Astrocyte (in vitro differentiated cells and primary cell): ENCODE measurements at places on chromosomes 5 and 9. TPM values are rescaled to one million over a fixed set of nuclear protein-coding genes. Genes with fewer than 3 reads are reported as not detected.

- peak; percentile 94 for DNase-seq
Measured at GRCh38 chr9:14366076-14366475, 52.1 kb upstream of the NFIB start.

DNA sequence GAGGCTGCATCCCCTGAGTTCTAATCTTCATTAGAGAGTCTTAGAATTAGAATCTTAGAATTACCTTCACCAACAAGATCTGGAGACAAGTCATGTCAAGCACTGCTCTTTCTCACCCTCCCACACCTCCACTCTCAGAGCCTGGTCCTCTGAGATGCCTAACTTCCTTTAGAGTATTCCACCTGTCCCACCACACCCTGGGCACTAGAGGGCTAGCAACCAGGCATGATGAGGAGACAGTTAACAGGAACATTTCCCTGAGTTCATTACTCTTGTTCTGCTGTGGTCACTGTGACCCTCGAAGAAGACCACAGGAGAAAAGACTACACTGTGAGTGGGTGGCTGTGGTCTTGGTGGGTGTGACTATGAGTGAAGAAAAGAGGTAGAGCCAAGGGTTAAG, 25.2 kb upstream of the MAP1B start:
- no peak for DNase-seq

- no peak for DNase-seq
Measured at GRCh38 chr5:109708813-109709212, 19.1 kb downstream of the MAN2A1 start.

- no peak for DNase-seq
Measured at GRCh38 chr5:122429545-122430318, 117.7 kb downstream of the SNCAIP start.

DNA sequence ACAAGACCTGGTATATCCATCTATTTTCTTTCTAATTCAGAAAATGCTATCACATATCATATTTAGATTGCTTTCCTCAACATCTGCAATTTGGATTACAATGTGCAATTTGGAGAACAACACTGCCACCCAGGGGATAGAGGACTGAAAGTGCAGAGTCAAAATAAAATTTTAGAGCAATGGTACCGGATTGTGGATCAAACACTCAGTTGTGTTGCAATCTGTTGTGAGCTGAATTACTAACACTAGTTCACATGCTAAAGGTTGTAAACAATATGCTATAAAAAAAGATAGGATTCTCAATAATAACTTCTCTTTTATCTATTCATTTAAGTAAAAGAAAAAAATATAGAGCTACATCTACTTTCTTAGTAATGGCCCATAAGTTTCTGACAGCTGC, 11.9 kb upstream of the SRFBP1 start:
- peak; percentile 12 for DNase-seq

GRCh38 chr5:119478781-119479180, 26.5 kb downstream of the HSD17B4 start:
- DNase-seq: no peak

- DNase-seq: peak; percentile 91
Measured at GRCh38 chr9:69171049-69171448, 3.0 kb upstream of the TJP2 start.

GRCh38 chr9:122297512-122297911, 32.8 kb downstream of the MRRF start:
- DNase-seq: no peak

GRCh38 chr5:2776337-2777302, 25.1 kb upstream of the IRX2 start:
- DNase-seq: no peak

GRCh38 chr5:99621772-99622681, 693.2 kb upstream of the CHD1 start:
- no peak for DNase-seq

DNA sequence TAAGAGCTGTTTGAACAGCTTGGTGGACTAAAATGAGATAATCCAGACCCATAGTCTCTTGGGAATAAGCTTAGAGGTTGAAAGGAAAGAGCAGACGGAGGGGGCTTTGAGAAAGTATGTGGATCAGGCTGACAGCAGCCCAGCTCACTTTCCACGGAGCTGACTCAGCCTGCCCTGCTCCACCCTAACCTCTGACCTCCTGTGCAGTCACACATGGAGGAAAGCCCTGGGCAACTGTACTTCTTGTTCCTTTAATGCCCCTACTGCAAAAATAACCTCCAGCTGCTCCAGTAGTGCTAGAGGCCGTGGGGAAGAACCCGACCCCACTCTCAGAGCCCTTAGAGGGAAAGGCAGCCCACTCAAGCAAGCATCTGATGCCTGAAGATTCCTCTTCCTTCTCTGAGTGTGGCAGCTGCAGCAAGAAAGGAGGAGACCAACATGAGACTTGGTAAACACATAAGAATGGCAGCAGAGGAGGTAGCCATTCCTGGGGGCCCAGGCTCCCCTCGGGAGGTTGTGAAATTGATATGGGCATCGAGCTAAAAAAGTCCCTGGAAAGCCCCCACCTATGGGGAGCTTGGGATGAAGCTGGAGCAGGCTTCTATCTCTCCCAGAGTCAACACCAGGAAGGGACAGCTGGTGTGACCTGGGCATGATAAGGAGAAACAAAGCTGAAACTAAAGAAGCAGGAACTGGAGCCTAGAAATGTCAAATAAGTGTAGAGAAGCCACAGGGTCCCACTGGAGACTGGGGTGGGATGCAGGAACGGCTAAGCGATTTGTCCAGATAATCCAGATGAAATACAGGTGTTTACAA, 204.3 kb downstream of the PIK3R1 start:
- no peak for DNase-seq

GRCh38 chr9:128206916-128207910, 4.0 kb downstream of the DNM1 start:
- no peak for DNase-seq

DNA sequence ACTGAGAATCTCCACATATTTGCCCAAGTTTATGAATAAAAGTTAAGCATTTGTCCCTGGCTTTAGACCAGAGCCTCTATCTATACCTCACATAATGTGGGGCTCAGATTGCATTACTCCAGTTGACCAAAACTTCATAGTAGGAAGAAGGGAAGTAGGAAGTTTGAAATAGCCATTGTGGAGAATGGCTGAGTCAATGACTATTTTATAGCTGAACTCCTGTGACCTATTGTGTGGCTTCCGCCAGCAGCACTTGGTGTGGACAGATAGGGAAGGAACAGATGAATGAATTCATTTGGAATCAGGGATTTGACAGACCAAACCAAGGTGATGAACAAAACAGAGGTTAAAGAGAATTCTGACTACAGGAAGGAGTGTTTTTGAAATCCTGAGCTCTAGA, 92.9 kb upstream of the LPAR1 start:
- DNase-seq: no peak

DNA sequence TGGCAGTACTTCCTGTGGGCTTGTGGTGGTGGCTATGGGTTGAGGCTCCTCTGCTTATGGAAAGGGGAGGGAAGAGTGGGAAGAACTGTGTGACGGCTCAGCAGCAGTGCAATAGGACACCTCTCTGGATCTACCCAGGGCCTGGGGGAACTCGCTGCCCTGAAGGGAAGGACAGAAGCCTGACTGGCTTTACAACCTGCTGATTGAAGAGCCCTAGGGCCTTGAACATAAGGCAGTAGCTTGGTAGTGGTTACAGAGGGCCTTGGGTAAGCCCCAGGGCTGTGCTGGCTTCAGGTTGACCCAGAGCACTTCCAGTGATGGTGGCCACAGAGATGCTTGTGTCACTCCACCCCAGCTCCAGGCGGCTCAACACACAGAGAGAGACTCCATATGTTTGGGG, 5.5 kb downstream of the CCIN start:
- DNase-seq: no peak

DNA sequence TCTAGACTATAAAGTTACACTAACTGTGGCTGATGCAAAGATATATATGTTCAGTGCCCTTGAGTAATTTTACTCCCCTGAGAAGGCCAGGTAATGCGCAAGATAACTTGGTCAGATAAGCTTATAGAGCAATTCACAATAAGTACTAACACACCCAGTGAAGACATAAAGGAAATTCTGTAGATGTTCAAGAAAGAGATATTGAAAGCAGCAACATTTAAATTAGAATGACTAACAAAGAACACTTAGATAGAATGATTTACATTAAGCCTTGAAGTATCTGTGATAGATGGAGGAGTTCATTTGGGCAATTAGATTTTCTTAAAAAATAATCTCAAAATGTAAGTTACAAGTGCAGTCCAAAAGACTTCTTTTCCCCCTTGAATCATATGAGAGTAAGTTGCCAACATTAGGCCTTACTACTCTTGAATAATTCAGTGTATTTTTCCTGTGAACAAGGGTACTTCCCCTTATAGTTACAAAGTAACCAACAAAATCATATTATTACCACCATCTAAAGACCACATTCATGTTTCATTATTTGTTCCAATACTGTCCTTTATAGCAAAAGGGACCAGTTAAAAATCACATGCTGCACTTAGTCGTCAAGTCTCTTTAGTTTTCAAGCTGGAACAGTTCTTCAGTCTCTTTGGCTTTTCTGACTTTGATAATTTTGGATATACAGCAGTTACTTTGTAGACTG, 44.4 kb upstream of the ELOVL7 start:
- no peak for DNase-seq

- DNase-seq: no peak
Measured at GRCh38 chr9:92669527-92669889, 423 bp downstream of the IPPK start.

- DNase-seq: no peak
Measured at GRCh38 chr5:50962934-50963872, 296.8 kb downstream of the PARP8 start.

- DNase-seq: peak; percentile 7
Measured at GRCh38 chr5:141223112-141223783, at the start of gene PCDHB14. PCDHB14 (plus strand) TSS chr5:141223343; CDS start chr5:141223506, 163 bp downstream.

DNA sequence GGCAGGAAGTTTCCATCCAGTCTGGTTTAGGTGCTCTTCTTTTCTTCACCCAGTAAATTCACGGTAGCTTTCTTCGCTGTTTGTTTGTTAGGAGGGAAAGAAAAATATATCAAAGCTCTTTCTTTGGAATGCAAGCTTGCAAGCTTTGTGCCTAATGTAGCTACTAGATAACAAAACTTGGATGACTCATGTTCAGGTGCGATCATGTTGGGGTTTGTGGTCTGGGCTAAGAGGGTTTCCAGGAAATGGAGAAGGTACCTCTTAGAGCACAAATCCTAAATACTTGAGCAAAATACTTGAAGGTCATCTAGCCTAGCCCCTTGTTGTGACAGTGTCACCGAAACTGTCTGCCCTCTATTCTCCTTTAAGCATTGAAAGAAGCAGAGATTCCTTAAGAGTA, 17.7 kb downstream of the SRP19 start:
- peak; percentile 68 for DNase-seq

- no peak for DNase-seq
Measured at GRCh38 chr9:109974918-109975276, 194.9 kb downstream of the PALM2AKAP2 start.

DNA sequence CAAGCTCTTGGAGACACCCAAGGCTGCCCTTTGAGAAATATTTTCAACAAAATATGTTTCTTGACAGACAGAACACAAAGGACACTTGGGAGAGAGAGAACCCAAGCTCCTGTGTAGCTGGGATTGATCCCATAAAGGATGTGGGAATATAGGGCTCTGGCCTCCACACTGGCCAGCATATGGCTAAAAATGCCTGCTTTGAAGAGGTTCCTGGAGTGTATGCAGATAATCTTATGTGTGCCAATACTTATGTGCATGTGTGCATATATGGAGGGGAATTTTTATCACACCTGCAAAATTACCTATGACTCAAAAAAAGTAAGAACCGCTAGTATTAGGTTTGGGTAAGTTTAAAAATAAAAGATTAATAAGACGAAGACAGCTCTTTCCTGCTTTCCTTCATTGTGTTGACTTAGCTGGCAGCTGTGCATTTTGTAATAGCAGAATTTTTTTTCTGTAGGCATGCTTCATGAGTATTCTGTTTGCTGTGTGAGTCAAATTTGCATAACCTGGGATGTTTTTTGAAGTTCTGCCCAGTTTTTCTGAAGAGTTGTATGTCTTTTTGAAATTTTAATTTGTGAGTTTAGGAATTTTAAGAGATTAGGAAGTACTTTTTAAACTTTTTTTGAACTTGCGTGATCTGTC, 42.6 kb downstream of the HACD4 start:
- DNase-seq: no peak

DNA sequence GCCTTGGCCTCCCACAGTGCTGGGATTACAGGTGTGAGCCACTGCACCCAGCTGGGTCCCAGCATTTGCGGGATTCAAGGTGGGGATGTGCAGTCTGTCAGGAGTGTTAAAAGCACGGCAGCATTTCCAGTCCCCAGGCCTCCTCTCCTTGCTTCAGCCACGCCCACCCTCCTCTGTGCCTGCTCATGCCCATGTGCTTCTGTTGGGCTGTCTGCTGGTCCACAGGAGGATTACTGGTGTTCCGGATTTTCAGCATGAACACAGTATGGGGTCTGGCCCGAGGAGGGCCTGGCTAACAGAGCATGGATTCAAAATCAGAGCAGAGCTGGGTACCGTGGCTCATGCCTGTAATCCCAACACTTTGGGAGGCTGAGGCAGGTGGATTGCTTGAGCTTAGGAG, 5.5 kb downstream of the ARRDC1 start:
- DNase-seq: no peak

GRCh38 chr9:107847978-107848964, 358.7 kb upstream of the KLF4 start:
- DNase-seq: peak; percentile 29

Gene MYMK
- not detected in 2 replicates for total RNA-seq

Gene NRARP
- total RNA-seq: 6.9 and 7.3 TPM in 2 replicates

Gene CORO2A
- total RNA-seq: 11.1 TPM in 2 replicates

Gene TPPP
- total RNA-seq: 1.9 and 2.2 TPM in 2 replicates

Gene PCDHA9
- 0.95 and 1.1 TPM in 2 replicates for total RNA-seq

Gene TSLP
- total RNA-seq: 0.14 and 0.43 TPM in 2 replicates

Gene ADGRV1
- 5.4 and 10.0 TPM in 2 replicates for total RNA-seq

Gene DOK3
- 15.6 and 16.3 TPM in 2 replicates for total RNA-seq

Gene MYOT
- not detected in 2 replicates for total RNA-seq
